Right atrium auricular region (tissue), 2 donors: ENCODE measurements at places on chromosomes 4 and X. TPM values are rescaled to one million over a fixed set of nuclear protein-coding genes. Genes with fewer than 3 reads are reported as not detected.

GRCh38 chr4:99724067-99724466, 66.4 kb upstream of the C4orf54 start:
- H3K27ac ChIP-seq, result peak overlapping the region; percentile 82
- no peak for DNase-seq
- H3K36me3 ChIP-seq, result no peaks in the 10 kb centered on the region
- H3K4me3 ChIP-seq, result no peak overlapping the region
- H3K4me1 ChIP-seq, result peaks cover 29% of the 10 kb centered on the region
- H3K27me3 ChIP-seq, result no peaks in the 10 kb centered on the region

The GAGE13 gene
- not detected for total RNA-seq

DNA sequence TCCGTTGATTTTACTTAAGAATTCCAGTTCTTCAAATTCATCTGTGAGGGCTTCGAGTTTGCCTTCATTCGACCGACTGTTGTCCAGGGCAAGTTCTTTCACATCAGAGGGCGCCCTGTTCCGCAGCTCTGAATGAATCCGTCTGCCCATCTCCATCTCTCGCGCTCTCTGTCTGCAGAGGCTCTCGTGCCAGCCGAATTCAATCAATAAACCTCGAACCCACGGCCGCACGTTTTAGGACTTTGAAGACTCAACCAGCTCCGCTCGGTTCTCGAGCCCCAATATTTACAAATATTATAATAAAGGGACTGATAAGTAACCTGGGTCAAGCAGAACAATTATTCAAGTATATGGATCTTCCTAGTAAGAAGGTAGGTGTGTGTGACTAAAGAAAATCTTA, 556.4 kb upstream of the SMIM31 start:
- H3K27ac ChIP-seq, result no peak overlapping the region
- DNase-seq, result no peak
- no peaks in the 10 kb centered on the region for H3K27me3 ChIP-seq
- H3K4me3 ChIP-seq, result no peak overlapping the region
- H3K36me3 ChIP-seq, result no peaks in the 10 kb centered on the region

DNA sequence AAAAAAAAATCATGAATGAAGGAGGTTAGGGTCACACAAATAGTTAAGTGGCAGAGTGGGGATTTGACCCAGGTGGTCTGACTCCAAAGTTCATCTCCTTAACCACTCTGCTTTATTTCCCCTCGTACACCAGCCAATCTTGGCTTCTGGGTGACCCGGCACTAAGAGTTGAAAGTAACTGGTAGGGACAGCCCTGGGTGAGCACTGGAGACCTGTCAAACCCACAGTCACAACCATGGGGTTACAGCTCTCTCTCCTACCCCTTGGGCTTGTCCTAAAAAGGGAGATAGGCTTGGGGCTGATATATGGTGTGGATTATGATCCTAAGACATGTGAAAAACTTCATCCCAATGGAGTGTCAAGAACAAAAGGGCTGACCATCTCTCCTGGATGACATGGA, 12.5 kb downstream of the IGFBP7 start:
- H3K27ac ChIP-seq, result peak overlapping the region; percentile 55
- no peak overlapping the region for H3K4me3 ChIP-seq
- no peaks in the 10 kb centered on the region for H3K27me3 ChIP-seq
- no peak for DNase-seq
- no peaks in the 10 kb centered on the region for H3K36me3 ChIP-seq
